ENCODE measurements at places on chromosomes 16 and 17. TPM values are rescaled to one million over a fixed set of nuclear protein-coding genes. Genes with fewer than 3 reads are reported as not detected.

CFAP97D1 gene
- not detected for total RNA-seq

IST1 gene
- total RNA-seq: 213 TPM

DNA sequence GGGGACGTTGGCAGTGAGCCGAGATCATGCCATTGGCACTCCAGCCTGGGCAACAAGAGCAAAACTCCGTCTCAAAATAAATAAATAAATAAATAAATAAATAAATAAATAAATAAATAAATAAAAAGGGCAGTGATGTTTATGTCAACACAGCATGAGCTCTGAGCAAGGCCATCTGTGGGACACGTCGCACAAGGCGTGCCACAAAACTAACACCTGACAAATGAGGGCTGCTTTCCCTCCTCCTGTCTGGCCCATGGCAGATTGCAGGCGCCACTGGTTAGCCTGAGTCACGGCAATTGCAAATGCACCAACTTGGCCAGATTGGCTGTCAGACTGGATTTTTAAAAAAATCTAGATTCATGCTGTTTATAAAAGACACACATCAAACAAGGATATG is 25.9 kb upstream of the SPNS3 start:
- no peak overlapping the region for H3K27ac ChIP-seq
- peaks cover 2% of the 10 kb centered on the region for H3K4me1 ChIP-seq
- H3K36me3 ChIP-seq: no peaks in the 10 kb centered on the region
- no peak overlapping the region for H3K4me3 ChIP-seq
- peaks cover 2% of the 10 kb centered on the region for H3K27me3 ChIP-seq
- DNase-seq: peak; percentile 44

DNA sequence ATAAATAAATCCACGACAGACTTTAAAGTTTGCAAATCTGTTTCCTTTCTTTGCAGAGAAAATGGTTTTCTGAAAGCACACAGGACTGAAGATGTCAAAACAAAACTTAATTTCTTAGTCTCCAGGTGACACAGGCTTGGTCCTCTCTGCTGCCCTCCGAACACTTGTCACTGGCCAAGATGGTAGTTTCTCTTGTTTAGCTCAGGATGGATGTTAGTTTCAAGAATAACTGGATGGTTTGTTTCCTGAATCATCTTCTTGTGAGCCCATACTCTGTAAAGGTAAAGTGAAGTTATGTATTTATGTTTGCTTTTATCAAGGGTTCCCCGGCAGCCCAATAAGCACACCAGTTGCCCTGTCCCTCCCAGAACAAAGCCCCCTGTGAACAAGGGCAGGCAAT is 9.9 kb upstream of the FLCN start:
- no peak overlapping the region for H3K4me3 ChIP-seq
- no peaks in the 10 kb centered on the region for H3K4me1 ChIP-seq
- no peak for DNase-seq

Data from osteoblast (primary cell).